RKO (cell line): ENCODE measurements at places on chromosomes 7 and 10.
A peak's percentile ranks its signal among the peaks of the same experiment; 100 is the strongest.

DNA sequence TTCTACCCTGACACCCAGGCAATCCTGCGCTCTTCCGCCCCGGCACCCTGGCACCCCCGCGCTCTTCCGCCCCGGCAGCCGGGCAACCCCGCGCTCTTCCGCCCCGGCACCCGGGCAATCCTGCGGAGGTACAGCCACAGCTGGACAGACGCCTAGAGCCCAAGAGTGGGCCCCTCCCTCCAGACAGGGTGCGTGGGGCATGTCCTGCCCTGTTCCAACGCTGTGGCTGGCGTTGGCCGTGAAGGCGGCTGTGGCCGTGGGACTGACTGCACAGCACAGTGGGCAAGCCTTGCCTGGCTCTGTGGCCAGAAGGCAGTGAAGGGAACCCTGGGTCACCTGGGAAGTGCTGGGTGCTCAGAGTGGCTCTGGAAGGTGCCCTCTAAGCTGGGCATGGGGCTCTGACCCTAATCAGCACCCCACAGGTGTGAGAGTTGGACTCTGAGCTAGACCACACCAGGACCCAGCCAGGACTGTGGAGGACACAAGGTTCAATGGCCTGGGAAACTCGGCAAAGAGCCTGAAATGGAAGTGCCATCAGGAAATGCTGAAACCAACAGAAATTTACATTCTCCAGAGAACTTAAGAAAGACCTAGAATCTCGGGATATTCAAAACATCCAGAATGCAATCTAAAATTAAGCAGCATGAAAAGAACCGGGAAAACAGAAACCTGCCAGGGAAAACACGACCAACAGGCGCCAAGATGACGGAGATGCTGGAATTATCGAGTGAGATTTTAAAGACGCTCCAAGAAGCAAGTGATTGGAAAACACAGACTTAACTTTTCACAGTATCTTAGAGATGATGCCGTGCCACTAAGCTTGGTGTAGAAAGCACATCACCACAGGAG is 253.6 kb downstream of the ELFN1 start:
- no peak for DNase-seq

DNA sequence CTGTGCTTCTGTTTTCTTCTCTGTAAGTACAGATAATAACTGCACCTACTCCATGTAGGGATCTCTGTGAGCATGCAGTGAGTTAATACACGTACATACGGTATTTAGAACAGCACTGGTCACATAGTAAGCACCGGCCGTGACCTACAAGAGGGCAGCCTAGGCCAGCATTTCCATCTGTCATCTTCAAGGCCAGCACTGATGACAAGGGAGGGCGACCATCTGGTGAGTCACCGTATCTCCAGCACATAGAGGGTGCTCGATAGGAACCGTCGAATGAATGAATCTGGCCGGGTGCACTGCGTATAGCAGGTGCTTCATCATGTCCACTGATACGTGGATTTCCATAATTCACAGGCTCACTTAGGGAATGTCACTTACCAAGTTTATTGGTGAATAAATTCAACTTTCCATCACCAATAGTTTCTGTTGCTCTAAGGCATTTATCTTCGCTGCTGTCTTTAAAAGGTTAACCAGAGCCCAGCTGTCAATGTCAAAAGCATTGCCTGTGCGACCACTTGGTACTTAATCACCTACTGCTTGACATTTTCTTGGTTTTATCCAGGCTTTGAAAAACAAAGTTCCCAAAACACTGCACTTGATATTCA is 8.3 kb downstream of the NOD1 start:
- DNase-seq = no peak

GRCh38 chr10:104766341-104766740 is 125.3 kb downstream of the SORCS3 start:
- DNase-seq = peak; percentile 33

GRCh38 chr10:29559996-29560395 is 74.8 kb downstream of the SVIL start:
- DNase-seq = no peak
